ENCODE measurements at places on chromosomes 12 and 14.

GRCh38 chr14:51454351-51454750 lies 197.4 kb upstream of the FRMD6 start:
- no peak for DNase-seq

GRCh38 chr12:93657071-93657470 lies 20.1 kb upstream of the CRADD start:
- DNase-seq: no peak

DNA sequence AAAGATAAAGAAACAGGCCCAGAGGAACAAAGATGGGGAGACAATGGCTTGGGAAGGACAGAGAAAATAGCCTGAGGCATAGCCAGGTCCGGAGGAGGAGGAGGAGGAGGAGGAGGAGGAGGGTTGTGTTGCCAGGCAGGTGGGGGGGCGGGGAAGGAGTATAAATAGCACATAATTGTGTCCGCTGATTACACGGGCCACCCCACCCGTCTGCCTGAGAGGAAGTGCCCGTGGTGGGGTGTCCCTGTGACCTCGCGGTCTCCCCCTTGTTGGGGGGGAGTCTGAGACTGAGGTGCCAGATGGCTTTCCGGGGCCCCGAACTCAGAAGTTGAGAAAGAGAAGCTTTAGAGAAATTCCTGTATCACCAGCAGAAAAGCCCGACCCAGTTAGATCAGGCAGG lies 1.9 kb upstream of the SP7 start:
- no peak for DNase-seq

GRCh38 chr14:20546877-20547276 lies 14.0 kb downstream of the RNASE9 start:
- DNase-seq: no peak

DNA sequence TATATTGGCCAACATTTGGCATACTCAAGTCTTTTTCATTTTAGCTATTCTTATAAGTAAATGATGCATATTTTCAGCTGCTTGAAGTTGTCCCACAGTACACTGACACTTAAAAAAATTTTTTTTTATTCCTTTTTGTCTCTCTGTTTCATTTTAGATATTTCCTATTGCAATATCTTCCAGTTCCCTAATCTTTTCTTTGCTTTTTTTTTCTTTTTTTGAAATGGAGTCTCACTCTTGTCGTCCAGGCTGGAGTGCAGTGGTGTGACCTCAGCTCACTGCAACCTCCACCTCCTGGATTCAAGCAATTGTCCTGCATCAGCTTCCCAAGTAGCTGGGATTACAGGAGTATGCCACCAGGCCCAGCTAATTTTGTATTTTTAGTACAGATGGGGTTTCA lies 217.4 kb upstream of the KRR1 start:
- no peak for DNase-seq

DNA sequence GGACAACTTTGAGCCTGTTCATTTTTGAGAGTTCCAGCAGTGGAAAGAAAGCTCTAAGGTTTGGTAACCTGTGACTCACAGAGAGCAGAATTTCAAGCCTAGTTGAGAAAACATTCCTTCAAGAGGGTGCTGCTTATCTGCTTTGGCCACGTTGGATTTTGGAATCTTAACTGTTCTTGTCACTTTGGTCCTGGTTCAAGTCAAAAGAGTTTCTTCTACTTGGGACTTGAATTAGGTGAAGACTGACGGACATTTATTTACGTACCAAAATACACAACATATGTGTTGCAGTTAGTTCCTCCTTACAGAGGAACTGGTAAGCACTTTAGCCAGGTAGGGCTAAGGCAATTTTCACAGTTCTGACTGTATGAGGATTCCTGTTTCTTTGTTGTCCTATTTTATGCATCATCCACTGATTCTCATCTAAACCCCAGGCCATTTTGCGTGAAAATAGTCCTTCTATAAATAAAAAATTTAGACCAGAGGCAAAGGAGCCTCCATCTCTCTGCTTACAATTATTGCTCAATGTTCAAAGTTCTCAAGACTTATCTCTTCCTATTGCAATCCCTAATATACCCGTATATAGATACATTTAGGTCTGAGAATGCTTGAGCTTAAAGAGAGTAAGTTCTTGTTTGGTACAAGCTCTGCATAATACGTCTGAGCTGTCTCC lies 580.9 kb downstream of the DIO2 start:
- no peak for DNase-seq

DNA sequence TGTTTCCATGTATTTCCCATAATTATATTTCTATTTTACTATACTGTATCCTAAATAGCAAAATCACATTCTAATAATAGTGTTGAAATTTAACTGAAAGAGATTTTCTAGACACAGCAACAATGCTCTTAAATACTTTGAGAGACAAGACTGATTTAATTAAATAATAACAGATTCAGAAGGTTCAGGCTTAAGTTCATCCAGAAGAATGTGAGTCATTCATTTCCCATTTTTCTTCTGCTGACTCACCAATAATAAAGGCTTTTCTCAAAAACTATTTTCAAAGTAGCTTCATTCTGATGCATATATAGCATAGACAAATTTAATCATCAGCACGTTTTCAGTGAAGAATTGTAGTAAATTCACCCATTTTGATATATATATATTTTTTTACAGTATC lies 481.4 kb downstream of the MDGA2 start:
- no peak for DNase-seq

DNA sequence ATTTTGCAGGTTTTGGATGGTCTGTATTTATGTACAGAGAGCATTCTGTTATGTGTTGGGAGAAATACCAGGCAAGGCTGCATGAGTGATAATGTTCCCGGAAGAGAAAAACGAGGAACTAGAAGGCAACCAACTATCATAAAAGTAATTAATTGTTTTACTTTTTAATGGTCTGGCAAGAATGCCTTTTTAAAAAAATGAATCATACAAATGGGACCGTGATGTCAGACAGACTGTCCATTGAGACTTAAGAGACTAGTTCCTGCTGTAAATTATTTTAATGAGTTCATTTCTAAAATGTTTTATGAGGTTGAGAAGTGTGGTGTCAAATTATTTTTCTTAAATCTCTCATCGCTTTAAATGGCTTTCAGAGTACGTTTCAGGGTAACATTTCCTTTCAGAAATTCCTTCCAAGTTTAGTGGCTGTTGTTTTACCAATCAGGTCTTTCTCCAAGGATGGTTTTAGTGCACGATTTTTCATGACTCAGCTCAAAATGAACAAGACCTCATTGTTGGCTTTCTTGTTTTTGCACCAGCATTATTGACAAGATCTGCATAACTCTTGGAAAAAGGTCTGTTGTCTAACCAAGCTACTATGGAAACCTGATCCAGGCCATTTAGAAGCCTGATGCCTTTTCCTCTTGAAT lies 86.1 kb upstream of the ARHGAP5 start:
- no peak for DNase-seq

DNA sequence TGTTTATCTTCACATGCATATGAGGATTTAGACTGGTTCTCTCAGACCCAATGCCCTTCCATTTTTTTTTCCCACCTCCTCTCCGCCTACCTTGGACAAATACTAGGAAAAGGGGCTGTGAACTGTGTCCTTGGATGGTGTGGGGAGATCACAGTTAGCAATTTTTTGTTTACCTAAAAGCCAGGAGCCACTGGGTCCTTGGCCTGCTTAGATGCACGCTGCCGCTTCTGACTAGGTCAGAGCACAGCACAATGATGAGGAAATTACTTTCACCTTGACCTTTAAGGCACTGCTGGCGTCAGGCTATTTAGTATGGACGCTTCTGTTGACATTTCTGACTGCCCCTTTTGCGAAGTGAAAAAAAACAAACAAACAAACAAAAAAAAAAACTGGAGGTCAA lies 1.9 kb downstream of the CCDC38 start:
- no peak for DNase-seq

DNA sequence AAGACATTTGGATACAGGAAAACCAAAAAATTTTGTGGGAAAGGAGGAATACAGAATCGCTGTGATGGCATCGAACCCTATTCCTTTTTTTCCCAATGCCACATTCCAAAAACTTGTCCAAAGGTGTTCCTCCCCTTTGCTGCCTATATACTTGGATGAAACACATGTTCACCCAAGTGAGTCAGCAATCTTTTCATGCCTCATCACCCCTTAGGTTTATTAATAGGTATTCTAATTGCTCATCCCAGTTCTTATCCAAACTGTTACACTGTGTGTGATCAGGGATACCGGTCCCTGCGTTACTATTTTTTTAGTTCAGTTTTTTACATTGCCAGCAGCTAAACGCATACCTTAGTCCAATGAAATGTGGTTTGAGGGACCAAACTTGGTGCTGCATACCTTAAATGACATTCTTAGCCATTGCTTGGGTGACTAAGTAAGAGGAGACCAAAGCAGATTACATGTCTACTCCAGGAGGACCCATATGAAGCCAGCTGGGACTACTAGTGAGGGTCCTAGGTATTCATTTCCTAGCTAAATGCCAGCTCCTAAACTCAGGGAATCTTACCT lies 20.6 kb upstream of the ST8SIA1 start:
- DNase-seq: no peak

- no peak for DNase-seq
Observed at GRCh38 chr12:71703206-71703605, 17.3 kb downstream of the TMEM19 start.

- no peak for DNase-seq
Observed at GRCh38 chr14:80872645-80873044, 68.9 kb downstream of the CEP128 start.

GRCh38 chr12:122895704-122896636 lies at the start of gene VPS37B:
Gene VPS37B, minus strand, starts transcription at chr12:122896124. Its CDS starts 62 bp downstream, at chr12:122896062.
- peak; percentile 62 for DNase-seq

- DNase-seq: no peak
Observed at GRCh38 chr12:52686063-52686462, 5.9 kb upstream of the KRT1 start.

DNA sequence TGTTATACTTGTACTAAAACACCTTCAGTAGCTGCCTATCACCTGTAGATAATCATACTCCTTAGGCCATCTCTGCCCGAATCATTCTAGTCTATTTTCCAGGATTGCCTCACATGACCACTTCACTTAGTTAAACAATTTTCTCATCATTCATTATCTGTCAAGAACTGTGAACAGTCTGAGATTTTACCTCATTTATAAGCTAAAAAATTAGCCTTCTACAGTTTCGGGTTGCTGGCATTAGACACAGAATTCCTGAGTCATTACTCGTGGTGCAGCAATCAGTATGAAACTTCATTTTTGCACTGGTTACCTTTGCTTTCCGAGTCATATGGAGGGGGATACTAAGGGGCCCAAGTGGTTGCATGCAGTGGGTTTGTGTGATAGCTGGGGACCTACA lies 57.6 kb upstream of the OTOGL start:
- no peak for DNase-seq

DNA sequence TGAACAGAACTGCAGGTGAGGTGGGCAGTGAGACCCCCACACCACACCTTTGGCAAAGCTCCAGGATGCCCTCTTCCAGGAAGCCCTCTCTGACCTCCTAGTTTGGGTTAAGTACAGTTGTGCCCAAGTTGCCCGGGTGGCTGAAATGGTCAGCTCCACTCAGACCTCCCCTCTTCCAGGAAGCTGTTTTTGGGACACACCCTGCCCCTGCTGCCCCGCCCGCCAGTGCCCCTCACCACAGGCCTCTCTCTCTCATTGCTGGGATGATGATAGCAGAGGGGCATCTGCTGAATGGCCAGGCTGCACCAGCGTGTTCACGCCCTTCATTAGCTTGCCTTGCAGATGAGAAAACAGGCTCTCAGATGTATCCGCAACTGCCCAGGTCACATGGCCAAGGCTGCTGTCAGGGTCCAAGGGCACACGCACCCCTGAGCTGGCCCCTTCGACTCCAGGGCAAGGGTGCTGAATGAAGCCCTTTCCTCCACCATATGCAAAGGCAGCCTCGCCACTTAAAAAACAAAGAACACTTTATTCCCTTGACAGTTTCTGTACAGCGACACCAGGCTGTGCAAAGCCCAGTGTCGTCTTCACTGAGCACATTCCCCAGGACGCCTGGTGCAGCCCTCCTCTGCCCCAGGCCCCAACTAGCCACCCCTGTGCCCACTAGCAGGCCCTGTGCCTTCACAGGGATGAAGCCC lies 15.5 kb downstream of the SLC25A29 start:
- DNase-seq: no peak

DNA sequence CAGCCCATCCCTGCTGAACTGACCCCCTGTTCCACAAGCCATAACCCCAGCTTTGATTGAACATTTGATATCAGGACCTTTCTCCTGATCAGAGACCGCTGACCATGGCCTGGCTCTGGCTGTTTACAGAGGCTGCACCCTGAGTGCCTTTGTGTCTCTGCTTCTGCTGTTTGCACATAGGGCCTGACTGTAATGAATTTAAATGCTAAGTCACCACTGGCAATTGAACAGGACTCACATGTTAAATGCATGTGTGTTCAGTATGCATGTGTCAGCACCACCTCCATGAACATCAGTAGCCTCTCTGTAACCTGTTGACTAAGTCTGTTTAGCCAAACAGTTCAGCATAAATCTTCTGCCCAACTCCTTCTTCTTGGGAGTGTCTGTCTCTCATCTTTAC lies 690.3 kb downstream of the TMEM121 start:
- DNase-seq: no peak

DNA sequence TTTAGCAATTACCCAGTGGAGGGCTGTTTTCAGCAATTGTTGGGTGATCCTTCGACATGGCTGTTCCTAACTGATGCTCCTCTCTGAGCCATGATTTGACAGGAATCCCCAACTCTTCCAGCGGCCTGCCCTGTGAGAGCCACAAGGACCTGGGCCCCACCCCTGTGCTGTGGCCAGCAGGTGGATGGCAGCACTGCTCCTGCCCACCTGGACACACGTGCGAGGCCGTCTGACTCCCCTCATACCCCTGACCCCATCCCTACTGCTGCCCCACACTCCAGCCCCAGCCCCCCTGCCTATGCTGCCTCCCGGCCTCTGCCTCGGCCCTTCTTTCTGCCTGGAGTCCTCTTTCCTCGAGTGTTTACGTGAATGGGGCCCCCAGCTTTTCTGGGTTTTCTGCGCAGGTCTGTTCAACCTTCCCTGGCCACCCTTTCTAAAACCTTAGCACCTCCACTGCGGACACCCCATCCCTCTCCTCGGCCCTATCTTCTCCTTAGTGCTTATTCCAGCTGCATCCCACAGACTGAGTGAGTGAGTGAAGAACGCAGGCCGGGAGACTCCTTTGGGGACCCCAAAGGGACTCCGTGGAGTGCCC lies 111.4 kb downstream of the DICER1 start:
- DNase-seq: no peak

DNA sequence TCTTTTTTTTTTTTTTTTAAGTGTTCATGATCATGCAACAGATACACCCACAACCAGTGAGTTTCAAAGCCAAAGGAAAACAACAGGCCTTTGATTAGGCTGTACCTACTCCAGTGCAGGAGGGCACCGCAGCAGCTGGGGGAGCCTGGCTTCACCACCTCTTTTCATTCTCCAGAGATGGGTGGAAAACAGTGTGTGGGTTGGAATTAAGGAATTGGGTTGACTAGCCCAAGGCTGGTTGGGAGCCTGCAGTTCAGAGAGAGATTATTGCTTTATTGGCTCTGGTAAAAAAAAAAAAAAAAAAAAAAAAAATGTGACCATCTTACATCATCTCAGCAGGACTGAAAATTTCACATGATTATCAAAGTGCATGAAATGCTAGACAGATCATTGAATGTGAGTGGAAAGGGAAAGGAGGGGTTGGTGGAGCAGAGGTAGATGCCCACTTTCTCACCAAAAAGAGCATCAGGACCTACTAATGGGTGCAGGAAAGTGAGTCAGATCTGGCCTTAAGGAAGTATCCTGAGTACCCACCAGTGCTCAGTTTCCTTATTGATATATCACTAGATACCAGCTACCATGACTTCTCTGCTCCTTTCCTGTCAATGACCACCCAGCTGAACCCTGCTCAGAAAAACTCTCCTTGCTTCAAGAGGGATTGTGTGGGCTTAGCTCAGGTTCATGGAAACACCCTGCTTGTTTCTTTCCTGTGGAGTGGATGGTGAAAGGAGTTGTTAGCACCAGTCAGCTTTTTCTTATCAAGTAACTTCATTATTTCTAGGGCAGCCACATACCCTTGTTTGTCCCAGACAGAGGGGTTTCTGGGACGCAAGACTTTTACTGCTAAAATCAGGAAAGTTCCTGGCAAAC lies 54.8 kb upstream of the DYRK2 start:
- DNase-seq: no peak
